ENCODE measurements at places on chromosomes 4 and X.

DNA sequence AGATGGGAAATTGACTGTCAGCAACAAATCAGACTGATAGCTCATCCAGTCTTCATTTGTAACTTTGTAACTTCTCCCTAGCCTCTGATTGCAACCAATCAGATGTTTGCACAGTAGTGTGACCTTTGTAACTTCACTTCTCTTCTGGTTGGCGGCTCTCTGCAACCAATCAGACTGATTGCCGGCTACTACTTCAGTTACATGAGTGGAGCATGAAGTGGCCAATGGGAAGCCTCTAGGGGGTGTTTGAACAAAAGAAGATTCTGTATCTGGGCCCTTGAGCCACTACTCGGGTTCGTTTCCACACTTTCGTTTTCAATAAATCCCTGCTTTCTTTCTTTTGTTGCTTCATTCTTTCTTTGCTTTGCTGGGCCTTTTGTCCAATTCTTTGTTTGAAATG, 1285.8 kb downstream of the TECRL start:
- no peak for DNase-seq

- no peak for DNase-seq
Measured at GRCh38 chr4:163588532-163588931, 94.0 kb downstream of the TMA16 start.

DNA sequence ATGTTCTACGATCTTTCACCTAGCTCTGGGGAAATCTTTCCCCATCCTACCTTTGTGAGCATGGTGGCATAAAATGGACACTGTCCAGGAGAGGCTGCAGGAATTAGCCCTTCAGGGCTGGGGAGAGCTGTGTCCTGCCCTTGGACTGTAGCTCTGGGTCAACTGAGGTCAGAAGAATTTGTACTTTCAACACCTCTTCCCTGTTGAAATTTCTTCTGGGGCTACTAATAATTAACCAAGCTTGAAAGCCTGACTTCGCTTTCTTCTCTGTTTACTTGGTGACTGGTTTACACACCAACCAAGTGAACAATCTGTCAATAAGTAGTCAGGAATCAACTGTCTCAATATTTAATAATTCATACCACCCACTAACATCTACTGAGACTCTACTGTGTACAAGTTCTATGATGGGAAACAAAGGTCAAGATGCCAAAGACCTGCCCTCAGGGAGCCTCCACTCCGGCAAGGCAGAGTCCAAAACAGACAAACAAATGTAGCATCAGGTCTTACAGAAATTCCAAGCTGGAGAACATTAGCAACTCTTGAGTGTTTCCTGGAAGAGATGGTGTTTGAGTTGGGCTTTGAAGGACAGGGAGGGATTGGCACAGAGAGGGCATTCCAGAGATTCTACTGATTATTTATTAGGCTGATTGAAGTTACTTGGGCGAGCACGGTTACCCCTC, 113.1 kb downstream of the ENPP6 start:
- no peak for DNase-seq

DNA sequence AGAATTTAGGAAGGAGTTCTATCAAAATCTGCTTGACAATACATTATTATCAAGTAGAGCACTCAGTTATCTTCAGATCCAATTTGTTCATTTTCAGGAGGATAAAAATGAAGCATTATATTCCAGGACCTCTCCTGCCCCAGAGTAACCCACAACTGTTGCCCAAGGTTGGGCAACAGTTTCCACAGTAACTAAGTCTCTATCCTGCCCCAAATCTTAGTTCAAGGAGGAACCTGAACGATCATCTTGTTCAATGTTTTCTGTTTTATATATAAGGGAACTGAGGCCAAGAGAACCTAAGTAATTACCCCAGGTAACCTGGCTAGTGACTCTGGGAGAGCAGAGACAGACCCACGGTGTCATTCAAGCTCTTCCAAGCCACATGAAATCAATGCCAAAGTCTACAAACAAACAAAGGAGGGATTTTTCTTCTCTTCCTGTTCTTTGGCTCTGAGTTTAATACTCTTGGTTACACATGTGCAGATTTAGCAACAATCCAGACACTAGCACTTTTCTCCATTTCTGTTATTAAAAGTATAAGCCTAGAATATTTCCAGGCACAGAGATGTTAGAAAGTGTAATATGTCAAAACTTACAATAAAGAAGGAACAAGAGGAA, 105.6 kb downstream of the C4orf51 start:
- DNase-seq: no peak

- no peak for DNase-seq
Measured at GRCh38 chr4:173277340-173277739, 56.8 kb downstream of the HMGB2 start.

- no peak for DNase-seq
Measured at GRCh38 chr4:167359711-167360110, 125.4 kb upstream of the SPOCK3 start.

DNA sequence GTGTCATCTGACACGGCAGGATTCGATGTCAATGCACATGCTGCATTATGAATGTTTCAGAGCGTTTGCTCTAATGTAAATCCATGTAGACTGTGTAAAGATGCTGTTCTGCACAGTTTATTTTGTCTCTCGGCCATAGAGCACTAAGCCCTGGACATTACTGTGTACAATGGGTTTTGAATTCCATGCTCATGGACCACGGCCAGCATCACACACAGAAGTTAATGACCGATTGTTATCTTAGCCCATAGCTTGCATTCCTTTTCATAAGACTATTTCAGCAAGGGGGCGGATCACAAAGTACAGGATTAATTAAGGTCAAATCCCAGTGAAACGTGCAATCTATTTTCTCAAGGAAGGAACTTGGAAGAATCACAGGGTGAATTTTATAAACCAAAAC, 286.1 kb upstream of the TENM3 start:
- no peak for DNase-seq

- no peak for DNase-seq
Measured at GRCh38 chr4:143287572-143287923, 49.1 kb upstream of the GAB1 start.

DNA sequence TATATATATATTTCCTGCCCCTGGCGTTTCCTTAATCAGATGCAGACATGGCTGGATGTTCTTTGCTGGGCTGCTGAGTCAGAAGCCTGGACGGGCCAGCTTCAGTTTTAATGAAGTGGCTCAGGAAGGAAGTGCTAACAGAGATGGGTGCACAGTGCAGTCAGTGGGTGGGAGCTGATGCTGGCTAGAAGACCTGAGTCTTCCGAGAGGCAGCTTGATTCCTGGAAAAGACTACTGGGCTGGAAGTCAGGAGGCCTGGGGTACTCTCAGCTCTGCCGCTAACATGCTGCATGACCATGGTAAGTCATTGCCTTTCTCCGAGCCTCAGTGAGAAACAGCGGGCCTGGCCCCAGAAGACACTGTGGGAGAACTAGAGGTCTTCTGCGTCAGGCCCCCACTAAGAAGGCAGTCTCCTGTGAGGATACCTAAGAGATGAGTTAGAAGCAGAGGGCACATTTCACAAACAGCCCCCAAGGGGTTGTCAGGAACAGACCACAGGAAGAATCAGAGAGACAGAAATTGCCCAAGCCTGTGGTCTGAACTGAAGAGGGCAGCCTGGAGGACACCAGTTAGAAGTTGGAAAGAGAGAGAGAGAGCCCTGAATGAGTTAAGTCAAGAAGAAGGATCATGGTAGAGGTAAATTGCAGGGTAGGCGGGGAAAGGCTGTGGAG, 8.3 kb upstream of the CD40LG start:
- no peak for DNase-seq

- DNase-seq: no peak
Measured at GRCh38 chr4:26035921-26036320, 121.9 kb downstream of the SMIM20 start.

DNA sequence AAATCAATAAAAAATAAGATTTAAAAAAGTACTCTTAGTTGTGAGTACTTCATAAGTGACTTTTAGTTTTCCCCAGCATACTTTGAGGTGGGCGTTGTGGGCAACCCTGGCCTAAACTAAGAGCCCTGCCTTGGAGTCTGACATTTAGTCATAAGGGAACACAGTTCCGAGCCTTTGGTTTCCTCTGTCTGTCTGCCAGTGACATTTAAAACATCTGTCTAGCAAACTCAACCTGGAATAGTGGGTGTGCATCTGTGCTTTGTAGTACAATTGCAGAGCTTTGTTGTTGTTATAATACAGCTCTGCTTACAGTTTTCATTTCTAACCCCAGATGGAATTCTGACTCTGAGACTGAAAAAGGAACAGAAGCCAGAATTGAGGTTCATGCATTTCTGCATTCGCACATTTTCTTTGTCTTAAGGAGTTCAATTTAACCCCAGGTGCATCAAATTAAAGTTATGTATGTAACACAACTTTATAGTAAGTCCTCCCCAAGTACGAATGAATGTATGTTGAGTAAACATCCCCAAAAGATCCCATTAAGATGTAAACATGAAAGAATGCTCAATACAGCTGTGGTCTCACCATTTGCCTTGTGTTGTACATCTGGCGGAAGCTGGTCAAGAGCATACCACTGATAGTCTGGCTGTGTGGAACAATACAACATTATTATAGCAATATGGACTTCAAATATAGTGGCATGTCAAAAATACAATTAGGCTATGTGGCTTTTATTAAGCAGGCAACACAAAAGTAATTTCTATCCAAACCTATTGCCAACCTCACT, 25.9 kb downstream of the TNIP3 start:
- DNase-seq: no peak

DNA sequence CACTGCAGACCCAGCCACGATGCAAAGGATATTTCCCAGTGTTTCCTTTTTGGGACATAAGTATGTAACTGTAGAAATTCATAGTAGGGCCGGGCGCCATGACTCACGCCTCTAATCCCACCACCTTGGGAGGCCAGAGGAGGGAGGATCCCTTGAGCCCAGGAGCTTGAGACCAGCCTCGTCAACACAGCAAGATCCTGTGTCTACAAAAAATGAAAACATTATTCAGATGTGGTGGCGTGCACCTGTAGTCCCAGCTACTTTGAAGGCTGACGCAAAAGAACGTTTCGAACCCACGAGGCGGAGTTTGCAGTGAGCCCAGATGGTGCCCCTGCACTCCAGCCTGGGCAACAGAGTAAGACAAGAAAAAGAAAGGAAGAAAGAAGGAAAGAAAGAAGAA, 49.2 kb downstream of the CRLF2 start:
- no peak for DNase-seq

DNA sequence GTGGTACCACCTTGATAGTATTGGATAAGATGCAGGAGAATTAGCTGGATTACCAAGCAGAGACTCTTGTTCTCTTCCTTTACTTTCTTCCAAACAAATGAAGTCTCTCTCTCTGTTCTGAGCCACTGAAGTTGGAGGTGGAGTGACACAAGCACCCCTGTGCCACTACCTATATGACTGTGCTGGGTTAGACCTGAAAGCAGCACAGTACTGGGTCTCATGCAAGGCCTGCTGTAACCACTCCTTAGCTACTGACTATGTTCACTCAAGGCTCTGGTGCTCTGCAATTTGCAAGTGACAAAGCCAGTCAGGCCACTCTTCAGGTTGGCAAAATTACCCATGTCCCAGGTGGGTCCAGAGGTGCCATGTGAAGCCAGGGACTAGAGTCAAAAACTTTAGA, 389.6 kb upstream of the MAOA start:
- no peak for DNase-seq

- peak; percentile 51 for DNase-seq
Measured at GRCh38 chrX:103845165-103845653, 13.2 kb upstream of the RAB9B start.

- no peak for DNase-seq
Measured at GRCh38 chrX:124827258-124827845, 481.0 kb downstream of the SH2D1A start.

- DNase-seq: no peak
Measured at GRCh38 chrX:115940888-115941332, 229.6 kb upstream of the AGTR2 start.

DNA sequence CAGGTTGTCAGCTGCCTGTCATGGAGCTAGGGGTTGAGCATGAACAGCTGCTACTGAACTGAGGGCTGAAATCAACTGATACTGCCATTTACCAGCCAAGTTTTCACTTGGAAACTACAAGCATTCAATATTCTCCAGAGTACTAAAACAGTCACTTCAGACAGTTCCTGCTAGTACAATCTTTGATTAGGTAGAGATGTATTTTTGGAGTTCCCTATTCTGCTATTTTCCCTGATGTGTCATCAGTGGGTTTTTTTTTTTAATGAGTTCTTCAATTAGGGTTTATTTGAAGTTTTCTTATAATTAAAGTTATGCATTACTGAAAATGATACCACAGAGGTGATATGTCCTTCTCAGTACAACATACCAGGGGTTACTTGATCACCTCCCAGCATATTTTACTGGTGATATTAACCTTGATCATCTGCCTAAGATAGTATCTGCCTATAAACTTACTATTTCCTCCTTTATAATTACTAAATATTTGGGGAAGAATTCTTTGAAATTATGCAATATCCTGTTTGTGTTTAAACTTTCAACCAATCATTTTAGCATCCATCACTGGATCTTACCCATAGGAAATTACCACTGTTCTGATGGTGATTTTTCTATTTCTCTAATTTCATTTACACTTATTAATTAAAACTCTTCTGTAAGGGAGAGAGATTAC, 13.6 kb downstream of the PDCL2 start:
- DNase-seq: no peak

DNA sequence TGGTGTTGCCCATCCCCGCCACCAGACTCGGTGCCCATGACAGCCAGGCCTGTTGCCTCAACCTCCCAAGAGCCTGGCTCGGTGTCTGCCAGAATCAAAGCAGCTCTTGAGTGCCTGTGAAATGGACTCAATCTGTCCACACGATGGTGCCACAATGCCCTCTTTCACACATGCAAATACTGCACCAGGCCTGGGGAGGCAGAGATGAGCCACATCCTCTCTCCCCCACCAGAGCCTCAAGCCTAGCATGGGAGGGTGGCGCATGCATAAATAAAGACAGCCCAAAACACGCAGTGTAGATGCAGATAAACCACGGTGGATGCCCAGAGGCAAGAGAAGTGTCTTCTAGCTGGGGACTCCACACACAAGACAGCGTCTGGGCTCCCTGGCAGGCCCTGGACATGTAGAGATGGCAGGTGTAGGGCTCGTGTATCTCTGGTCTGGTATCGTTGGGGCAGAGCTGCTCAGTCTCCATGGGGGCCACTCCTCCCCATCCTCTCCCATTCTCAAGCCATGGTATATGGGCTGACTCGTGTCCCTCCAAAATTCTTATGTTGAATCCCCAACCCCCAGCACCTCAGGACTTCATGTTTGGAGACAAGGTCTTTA, 65.6 kb downstream of the JAKMIP1 start:
- no peak for DNase-seq

GRCh38 chr4:116438981-116439729, 646.2 kb downstream of the TRAM1L1 start:
- DNase-seq: no peak

DNA sequence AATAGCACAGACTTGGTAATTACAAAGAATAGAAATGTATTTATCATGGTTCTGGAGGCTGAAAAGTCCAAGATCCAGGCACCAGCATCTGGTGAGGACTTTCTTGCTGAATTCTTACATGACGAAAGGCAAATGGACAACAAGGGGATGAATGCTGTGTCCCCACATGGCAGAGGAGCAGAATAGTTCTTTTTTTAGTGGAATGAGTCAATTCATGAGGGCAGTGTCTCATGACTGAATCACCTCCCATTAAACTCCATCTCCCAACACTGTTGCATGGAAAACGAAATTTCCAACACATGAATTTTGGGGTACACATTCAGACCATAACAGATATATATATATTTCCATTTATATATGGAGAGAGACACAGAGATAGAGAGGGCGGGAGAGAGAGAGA, 628.3 kb downstream of the TRIML1 start:
- no peak for DNase-seq
